Psoas muscle (tissue), 8 donors: ENCODE measurements at places on chromosomes 5 and 9. TPM values are rescaled to one million over a fixed set of nuclear protein-coding genes. Genes with fewer than 3 reads are reported as not detected.

WWC1 gene
- total RNA-seq = not detected

DNA sequence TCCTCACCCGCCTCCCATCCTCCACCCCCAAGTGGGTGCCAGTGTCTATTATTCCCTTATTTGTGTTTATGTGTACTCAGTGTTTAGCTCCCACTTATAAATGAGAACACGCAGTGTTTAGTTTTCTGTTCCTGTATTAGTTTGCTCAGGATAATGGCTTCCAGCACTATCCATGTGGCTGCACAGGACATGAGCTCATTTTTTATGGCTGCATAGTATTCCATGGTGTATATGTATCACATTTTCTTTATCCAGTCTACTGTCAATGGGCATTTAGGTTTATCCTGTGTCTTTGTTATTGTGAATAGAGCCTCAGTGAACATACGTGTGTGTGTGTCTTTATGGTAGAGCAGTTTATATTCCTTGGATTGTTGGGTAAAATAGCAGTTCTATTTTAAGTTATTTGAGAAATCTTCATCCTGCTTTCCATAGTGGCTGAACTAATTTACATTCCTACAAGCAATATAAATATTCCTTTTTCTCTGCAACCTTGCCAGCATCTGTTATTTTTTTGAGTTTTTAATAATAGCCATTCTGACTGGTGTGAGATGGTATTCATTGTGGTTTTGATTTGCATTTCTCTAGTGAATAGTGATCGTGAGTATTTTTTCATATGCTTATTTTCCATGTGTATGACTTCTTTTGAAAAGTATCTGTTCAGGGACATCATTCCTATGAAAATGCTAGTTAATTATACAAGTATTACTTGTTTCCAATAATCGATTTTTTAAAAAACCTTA is 164.0 kb upstream of the CCDC152 start:
- no peak for DNase-seq

DNA sequence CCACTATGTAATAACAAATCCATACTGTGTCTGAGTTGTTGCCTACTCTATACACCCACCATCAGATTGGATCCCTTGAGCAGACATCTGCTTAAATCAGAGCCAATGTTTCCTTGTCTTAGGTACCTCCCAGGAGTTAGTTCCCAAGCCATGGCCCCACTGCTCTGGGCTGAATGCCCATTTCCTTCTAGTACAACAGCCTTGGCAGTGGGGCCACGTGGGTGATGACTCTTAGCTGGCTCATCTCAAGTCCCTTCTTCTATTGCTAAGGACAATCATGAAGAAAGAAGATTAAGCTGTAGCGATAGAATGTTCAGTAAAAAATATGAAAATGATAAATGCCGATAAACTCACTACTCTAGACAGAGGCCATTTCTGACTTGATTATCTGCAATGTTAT is 16.6 kb downstream of the PTGR1 start:
- DNase-seq = peak; percentile 17

DNA sequence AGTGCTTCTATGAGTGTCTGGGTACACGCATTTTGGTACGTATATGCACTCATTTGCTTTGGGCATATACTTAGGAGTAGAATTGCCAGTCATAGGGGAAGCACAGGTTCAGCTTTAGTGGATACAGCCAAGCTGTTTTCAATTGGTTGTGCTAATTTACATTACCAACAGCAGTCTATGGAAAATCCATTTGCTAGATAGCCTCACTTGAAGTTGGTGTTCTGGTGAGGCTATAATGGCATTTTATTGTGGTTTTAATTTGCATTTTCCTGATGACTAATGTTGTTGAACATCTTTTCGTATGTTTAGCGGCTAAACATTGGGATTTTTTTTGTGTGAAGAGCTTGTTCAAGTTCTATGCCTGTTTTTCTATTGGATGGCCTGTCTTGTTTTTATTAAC is 76.8 kb upstream of the ANKH start:
- DNase-seq = no peak

- DNase-seq = no peak
Observed at GRCh38 chr5:169811680-169812079, 168.6 kb downstream of the INSYN2B start.

GRCh38 chr5:150065886-150066285 is 20.5 kb downstream of the CSF1R start:
- DNase-seq = peak; percentile 58

GRCh38 chr9:5052838-5053237 is 67.8 kb downstream of the JAK2 start:
- no peak for DNase-seq

DNA sequence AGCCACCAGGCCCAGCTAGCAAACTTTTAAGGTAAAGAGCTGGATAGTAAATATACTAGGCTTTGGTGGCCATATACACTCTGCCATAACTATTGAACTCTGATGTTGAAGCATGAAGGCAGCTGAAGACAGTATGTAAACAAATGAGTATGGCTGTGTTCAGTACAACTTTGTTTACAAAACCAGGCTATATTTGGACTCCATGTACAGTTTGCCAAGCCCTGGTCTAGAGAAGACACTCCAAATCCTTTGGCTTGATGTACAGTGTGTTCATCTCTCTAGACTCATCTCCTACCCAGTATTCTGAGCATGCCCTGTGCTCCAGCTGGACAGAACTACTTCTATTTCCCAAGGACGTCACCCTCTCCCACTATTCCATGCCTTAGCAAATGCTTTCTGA is 54.3 kb upstream of the MEGF10 start:
- no peak for DNase-seq

- DNase-seq = no peak
Observed at GRCh38 chr5:179762781-179763176, 30.2 kb downstream of the MAML1 start.

GRCh38 chr9:5869315-5870019 is 21.2 kb upstream of the MLANA start:
- no peak for DNase-seq

PLPP6 gene
- 2.3 TPM for total RNA-seq

DNA sequence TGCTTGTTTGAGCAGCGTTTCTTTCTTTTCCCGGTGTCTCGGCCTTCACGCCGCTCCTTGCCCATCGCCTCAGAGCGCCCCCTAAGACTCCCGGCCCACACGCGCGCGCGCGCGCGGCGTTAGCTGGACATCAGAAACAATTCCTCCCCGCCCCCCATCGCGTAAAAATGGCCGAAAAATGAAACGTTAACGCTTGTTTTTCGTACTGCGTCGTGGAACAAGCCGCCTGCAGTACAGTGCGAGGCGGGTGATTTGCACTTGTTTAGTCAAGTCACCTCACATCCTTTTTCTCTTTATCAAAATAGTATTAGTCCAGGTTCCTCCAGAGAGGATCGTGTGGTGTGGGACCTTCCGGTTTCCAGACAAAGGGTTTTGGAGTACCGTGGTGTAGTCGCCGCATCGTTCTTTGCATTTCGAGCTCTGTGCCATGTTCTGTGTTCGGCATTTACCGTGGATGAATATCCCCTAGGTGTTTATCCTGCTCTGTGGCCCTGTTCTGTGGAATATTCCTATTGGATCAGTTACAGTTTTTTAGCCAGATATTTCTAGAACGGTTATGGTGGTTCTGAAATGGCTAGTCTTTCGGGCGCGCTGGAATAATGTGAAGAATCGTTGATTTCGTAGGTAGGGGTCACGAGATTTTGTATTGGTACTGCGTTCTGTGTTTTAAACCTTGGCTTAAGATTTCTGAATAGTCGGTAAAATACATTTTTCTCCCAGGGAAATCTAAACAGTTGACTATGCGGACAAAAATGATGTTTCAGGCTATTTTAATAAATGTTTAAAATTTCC is 1.0 kb downstream of the MATR3 start:
- DNase-seq = peak; percentile 87

DNA sequence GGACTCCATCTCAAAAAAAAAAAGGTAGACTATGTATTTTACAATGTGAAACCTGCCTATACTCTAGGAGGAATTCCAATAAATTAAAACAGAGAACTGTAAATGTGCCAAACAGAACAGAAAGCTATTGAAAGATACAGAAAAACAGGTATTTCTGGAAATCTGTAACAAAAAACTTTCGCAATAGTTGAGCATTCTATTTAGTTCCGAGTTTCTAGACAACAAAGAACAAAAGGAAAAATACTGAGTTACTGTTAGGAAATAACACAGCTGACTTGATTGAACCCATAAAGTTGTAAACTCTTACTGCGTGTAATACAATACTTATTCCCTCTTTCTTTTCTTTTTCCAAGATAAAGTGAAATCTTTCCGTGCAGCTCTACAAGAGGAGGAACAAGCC is 18.6 kb downstream of the DIMT1 start:
- DNase-seq = no peak

TRAF1 gene
- total RNA-seq = 2.0 TPM

DNA sequence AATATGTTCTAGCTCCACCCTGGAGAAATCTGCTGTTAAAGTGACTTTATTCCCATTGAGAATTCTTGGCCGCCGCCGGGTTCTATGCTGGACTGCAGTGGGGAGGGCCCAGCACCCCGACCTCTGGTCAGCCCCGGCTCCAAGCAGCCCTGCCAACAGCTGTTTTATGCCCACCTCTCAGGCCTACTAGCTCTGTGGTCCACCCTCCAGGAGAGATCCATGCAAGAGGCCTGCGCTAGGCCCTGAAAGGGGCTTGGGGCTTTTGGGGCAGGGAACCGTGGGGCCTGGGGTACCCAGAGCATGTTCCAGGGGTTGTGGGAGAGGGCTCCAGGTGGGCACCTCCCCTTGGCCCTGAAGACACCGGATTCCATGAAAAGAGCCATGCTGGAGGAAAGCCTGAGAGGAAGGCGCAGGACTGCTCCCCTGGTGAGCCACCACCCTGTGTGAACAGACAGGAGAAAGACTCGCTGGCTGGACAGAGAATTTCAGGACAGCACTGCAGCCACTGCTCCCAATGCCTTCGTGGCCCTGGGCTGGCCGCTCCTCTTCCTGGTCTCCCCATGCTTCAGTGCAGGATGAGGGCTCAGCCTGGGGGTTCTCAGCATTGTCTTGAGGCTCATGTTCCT is 44.6 kb upstream of the RUFY1 start:
- no peak for DNase-seq

- no peak for DNase-seq
Observed at GRCh38 chr5:39106322-39106721, 32.1 kb upstream of the RICTOR start.

GFI1B gene
- total RNA-seq = not detected

- no peak for DNase-seq
Observed at GRCh38 chr5:63094730-63095129, 516.1 kb downstream of the LRRC70 start.

- no peak for DNase-seq
Observed at GRCh38 chr5:2185646-2186471, 303.1 kb upstream of the IRX4 start.

ELOVL7 gene
- 0.25 TPM for total RNA-seq

GRCh38 chr9:137200311-137201204 is at the start of gene TPRN:
Gene TPRN, minus strand, starts transcription at chr9:137200741. Its CDS starts 30 bp downstream, at chr9:137200711.
- peak; percentile 100 for DNase-seq

GRCh38 chr5:1557114-1557873 is 33.5 kb upstream of the LPCAT1 start:
- DNase-seq = no peak

GRCh38 chr5:176837707-176838115 is 27.4 kb downstream of the UNC5A start:
- peak; percentile 93 for DNase-seq

RC3H2 gene
- 24.8 TPM for total RNA-seq

- peak; percentile 2 for DNase-seq
Observed at GRCh38 chr9:124251204-124251603, 6.5 kb upstream of the NEK6 start.

ZNF474 gene
- 0.12 TPM for total RNA-seq

- DNase-seq = no peak
Observed at GRCh38 chr5:175573493-175574269, 84.2 kb upstream of the HRH2 start.

- no peak for DNase-seq
Observed at GRCh38 chr5:155148694-155149093, 135.1 kb downstream of the KIF4B start.

DNA sequence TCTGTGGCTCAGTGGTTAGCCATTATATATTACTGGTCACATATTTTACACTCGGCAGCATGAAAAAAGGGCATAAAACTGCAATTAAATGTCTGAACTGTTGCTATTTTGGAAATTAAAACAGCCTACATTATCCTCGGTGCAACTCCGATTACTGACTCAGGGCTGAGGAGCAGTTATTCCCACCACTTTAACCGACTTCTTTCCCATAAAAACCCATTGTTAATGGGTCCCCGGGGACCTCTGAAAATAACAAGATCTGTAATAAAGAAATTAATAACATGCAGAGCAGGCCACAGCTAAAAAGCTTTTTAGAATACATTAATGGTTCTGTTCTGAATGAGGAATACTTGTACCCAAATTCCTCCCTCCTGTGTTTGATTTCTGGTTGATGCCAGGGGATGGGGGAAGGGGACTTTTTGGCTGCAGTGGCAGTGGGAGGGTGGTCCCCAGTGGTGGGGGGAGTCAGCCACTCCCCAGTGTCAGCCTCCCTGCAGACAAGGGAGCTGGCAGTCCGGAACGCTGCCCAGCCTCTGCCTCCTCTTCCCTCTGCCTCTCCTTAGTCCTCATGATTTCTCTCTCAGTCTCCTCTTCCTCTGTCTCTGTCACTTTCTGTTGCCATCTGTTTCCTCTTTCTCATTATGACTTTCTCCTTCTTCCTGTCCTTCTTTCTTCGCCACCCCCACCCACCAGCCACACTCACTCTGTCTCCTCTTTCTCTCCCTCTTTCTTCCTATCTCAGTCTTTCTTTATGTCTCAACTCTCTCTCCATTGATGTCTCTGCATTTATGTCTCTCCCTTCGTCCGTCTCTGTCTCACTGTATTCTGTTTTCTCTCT is 59.0 kb upstream of the ZBTB43 start:
- no peak for DNase-seq

DNA sequence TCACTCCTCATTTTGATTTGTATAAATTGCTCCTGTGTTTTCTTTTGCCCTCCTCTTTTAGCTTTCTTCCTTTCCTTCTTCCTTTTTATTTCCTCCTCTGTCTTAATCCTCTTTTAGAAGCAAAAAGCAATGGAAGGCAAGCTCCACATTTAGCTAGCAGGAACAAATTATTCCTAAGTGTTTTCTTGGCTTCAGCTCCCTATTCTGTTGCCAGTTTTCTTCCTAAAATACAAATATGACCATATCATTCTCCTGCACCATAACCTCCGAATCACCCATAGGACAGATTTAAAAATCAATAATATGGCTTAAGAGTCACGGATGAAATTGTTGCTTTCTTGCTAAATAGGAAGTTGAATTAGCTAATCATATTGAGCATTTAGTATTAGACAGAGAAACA is 49.4 kb downstream of the GRIN3A start:
- DNase-seq = no peak

PSD2 gene
- total RNA-seq = 0.37 TPM

- DNase-seq = no peak
Observed at GRCh38 chr5:55188656-55189540, 15.9 kb upstream of the CDC20B start.

DNA sequence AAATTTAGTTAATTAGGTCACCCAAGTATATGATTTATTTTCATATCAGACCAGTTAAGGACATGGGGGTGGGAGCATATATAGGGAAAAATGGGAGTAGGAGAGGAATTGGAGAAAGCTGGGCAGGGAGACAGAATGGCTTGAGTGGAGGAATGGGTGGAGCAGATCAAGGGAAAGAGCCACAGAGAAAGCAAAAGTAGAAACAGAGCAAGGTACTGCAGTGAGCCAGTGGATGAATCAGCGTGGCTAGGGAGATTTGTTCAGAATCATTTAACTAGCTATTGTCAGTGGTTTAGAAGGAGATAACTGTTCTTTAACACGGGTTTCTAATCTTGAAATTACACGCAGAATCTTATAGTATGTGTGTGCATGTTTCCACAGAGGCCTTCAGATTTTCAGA is 37.4 kb downstream of the SNX24 start:
- no peak for DNase-seq

GRCh38 chr9:108836781-108837180 is 19.0 kb downstream of the ACTL7B start:
- DNase-seq = no peak

GRCh38 chr5:6585939-6586646 is 46.8 kb downstream of the NSUN2 start:
- DNase-seq = no peak
